ENCODE measurements at places on chromosomes 1 and 21.

GRCh38 chr21:36641346-36641745 is 57.6 kb upstream of the SIM2 start:
- no peaks in the 10 kb centered on the region for H3K36me3 ChIP-seq
- H3K27me3 ChIP-seq, result peaks cover 54% of the 10 kb centered on the region
- DNase-seq, result no peak
- H3K4me1 ChIP-seq, result no peaks in the 10 kb centered on the region

DNA sequence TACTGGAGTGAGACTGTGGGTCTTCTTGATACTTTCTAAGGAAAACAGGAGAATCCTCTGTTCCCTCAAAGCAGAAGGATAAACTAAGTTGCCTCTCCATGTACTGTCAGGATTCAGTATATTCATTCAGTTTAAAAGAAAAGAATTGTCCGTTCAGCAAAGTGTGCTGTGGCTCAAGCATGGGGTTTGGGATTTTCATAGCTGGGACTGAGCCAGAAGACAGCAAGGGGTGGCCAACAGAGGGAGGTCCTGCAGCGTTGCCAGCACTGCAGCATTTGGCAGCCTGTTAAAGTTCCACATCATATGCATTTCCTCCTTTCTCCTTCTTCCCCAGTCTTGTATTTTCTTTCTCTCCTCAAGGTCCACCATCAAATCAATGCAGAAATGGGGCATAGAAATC is 75.1 kb downstream of the DTL start:
- H3K27ac ChIP-seq, result no peak overlapping the region
- no peak overlapping the region for H3K4me3 ChIP-seq
- DNase-seq, result no peak
- no peaks in the 10 kb centered on the region for H3K4me1 ChIP-seq

DNA sequence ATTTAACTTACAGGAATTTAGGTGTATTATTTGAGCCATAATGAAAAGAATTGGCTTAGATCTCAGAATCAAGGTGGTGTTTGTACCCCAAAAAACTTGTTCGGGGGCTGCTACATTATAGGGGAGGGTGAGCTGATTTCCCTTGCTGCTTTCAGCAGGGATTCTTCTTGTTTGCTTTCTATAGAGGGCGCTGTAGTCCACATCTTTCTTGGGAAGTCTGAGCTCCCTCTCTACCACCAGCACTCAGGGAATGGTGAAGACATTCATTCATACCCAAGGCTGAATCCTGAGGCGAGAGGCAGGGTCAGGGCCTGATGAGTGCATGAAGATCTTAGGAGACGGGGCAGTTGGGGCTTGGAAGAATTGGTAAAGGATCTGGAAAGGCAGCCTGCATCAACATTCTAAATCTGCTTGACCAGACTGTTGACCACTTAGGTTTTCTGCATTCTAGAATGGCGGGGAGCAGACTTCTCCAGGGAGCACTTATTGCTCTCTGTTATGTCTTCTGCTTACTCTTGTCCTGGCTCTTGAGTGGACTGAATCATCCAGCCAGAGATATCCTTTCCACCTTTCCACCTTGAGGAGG is 18.9 kb downstream of the SPATA46 start:
- peaks cover 3% of the 10 kb centered on the region for H3K36me3 ChIP-seq
- no peak overlapping the region for H3K4me3 ChIP-seq
- H3K4me1 ChIP-seq, result no peaks in the 10 kb centered on the region
- H3K27me3 ChIP-seq, result peaks cover 47% of the 10 kb centered on the region
- no peak overlapping the region for H3K27ac ChIP-seq
- no peak for DNase-seq

DNA sequence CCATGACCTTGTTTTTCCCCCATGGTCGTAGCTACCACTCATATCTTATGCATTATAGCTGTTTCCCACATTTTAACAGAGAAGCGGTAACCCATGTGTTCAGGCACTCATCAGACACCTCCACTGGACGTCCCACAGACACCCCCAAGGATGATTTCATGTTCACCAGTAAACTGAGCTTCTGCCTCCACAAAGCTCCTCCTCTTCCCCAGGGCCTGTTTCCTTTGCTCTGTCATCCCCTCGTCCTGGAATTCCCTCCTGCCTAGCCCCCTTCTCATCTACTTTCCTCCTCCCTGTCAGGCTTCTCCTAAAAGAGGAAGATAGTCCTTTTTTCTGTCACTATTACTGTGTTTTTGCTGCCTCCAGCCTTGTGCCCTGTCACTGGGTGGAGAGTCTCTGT is 111.2 kb downstream of the OMA1 start:
- H3K27ac ChIP-seq, result no peak overlapping the region
- H3K4me3 ChIP-seq, result no peak overlapping the region
- H3K36me3 ChIP-seq, result no peaks in the 10 kb centered on the region
- no peak for DNase-seq
- H3K27me3 ChIP-seq, result no peaks in the 10 kb centered on the region

- peak overlapping the region; percentile 32 for H3K27ac ChIP-seq
- no peak for DNase-seq
- H3K36me3 ChIP-seq, result peaks cover 38% of the 10 kb centered on the region
- peaks cover 35% of the 10 kb centered on the region for H3K4me1 ChIP-seq
- no peak overlapping the region for H3K4me3 ChIP-seq
- H3K27me3 ChIP-seq, result no peaks in the 10 kb centered on the region
These were observed 16.0 kb downstream of the ADSS2 start for GRCh38 chr1:244435562-244436205.

DNA sequence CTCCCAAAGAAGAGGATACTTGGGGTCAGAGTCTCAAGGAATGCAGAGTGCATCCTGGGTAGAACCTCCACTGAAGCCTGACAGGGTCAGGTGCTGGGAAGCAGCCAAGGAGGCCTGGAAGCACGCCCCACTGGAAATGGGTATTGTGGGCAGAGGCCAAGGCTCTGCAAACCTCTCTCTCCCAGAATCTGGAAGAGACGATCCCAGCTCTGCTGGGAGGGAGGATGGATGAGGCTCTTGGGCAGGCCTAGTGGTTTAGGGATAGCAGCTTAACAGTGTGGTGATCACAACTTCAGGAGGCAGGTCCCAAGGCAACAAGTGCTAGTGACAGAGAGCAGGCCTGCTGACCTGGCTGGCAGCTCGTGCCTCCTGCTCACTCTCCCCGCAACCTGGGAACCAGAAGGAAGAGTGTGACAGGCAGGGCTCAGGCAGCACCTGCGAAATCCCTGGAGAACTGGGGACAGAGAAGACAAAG is 641.0 kb downstream of the PLPP3 start:
- peaks cover 3% of the 10 kb centered on the region for H3K36me3 ChIP-seq
- no peaks in the 10 kb centered on the region for H3K27me3 ChIP-seq
- H3K27ac ChIP-seq, result no peak overlapping the region
- H3K4me1 ChIP-seq, result no peaks in the 10 kb centered on the region

GRCh38 chr1:17196496-17197185 is 8.3 kb upstream of the PADI1 start:
- H3K4me3 ChIP-seq, result no peak overlapping the region
- H3K27ac ChIP-seq, result no peak overlapping the region
- no peak for DNase-seq
- H3K36me3 ChIP-seq, result no peaks in the 10 kb centered on the region
- H3K4me1 ChIP-seq, result peaks cover 7% of the 10 kb centered on the region

- H3K4me3 ChIP-seq, result no peak overlapping the region
- peak overlapping the region; percentile 26 for H3K27ac ChIP-seq
- H3K27me3 ChIP-seq, result no peaks in the 10 kb centered on the region
These were observed 251.6 kb downstream of the AKT3 start for GRCh38 chr1:243598433-243598832.

DNA sequence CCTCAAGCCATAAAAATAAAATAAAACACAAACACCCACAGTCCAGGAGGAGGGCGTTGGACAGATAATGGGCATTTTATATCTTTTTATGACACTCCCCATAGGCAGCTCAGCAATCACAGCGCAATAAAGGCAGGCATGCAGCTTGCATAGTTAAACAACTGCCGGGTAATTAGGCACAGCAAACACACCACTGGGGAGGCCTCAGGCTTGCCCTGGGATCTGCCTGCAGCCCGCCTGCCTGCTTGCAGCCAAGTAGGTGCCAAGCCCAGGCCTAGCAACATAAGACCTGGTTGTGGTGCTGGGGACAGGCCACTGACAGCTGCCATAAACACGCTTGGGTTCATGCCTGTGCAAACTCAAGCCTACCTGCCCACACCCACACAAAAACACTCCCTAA is 54.2 kb downstream of the DMAP1 start:
- H3K36me3 ChIP-seq, result no peaks in the 10 kb centered on the region
- peaks cover 10% of the 10 kb centered on the region for H3K4me1 ChIP-seq
- H3K27me3 ChIP-seq, result no peaks in the 10 kb centered on the region

- peaks cover 16% of the 10 kb centered on the region for H3K4me1 ChIP-seq
- H3K27ac ChIP-seq, result no peak overlapping the region
- no peaks in the 10 kb centered on the region for H3K27me3 ChIP-seq
- peaks cover 12% of the 10 kb centered on the region for H3K36me3 ChIP-seq
- H3K4me3 ChIP-seq, result no peak overlapping the region
- no peak for DNase-seq
These were observed 4.2 kb downstream of the ELAPOR1 start for GRCh38 chr1:109118089-109118488.

GRCh38 chr21:45629046-45629981 is 14.2 kb upstream of the PCBP3 start:
- peaks cover 47% of the 10 kb centered on the region for H3K27me3 ChIP-seq
- no peak overlapping the region for H3K27ac ChIP-seq
- no peak overlapping the region for H3K4me3 ChIP-seq
- no peaks in the 10 kb centered on the region for H3K4me1 ChIP-seq

- H3K4me3 ChIP-seq, result no peak overlapping the region
- H3K27me3 ChIP-seq, result no peaks in the 10 kb centered on the region
- H3K36me3 ChIP-seq, result peaks cover 23% of the 10 kb centered on the region
- H3K4me1 ChIP-seq, result no peaks in the 10 kb centered on the region
- H3K27ac ChIP-seq, result no peak overlapping the region
These were observed 52.2 kb downstream of the ZBTB40 start for GRCh38 chr1:22503721-22504410.

GRCh38 chr1:40291293-40291692 is 25.8 kb downstream of the COL9A2 start:
- H3K27ac ChIP-seq, result peak overlapping the region; percentile 50
- no peak overlapping the region for H3K4me3 ChIP-seq
- DNase-seq, result no peak
- peaks cover 50% of the 10 kb centered on the region for H3K36me3 ChIP-seq

DNA sequence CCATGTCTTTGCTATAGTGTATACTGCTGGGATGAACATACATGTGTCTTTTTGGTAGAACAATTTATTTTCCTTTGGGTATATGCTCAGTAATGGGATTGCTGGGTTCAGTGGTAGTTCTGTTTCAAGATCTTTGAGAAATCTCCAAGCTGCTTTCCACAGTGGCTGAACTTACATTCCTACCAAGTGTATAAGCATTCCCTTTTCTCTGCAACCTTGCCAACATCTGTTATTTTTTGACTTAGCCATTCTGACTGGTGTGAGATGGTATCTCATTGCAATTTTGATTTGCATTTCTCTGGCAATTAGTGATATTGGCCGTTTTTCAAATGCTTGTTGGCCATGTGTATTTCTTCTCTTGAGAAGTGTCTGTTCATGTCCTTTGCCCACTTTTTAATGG is 37.5 kb upstream of the ANGPTL1 start:
- no peak for DNase-seq
- H3K4me3 ChIP-seq, result no peak overlapping the region
- H3K27ac ChIP-seq, result no peak overlapping the region

- peak within 1 kb of the TSS; percentile 90 for H3K27ac ChIP-seq
- H3K4me3 ChIP-seq, result peak within 1 kb of the TSS; percentile 91
- H3K4me1 ChIP-seq, result peaks cover 59% of the 10 kb centered on the region
- no peaks in the 10 kb centered on the region for H3K27me3 ChIP-seq
- H3K36me3 ChIP-seq, result peaks cover 26% of the 10 kb centered on the region
These were observed at the start of gene ADSS2 for GRCh38 chr1:244451539-244451950. Gene ADSS2 (minus strand): TSS chr1:244451909. CDS start chr1:244451817, 92 bp downstream.

GRCh38 chr1:166839600-166840308 is 479 bp downstream of the POGK start:
- no peaks in the 10 kb centered on the region for H3K27me3 ChIP-seq
- DNase-seq, result peak; percentile 33
- peak overlapping the region; percentile 85 for H3K4me3 ChIP-seq
- peak overlapping the region; percentile 29 for H3K27ac ChIP-seq
- H3K36me3 ChIP-seq, result peaks cover 25% of the 10 kb centered on the region
- H3K4me1 ChIP-seq, result peaks cover 52% of the 10 kb centered on the region

DNA sequence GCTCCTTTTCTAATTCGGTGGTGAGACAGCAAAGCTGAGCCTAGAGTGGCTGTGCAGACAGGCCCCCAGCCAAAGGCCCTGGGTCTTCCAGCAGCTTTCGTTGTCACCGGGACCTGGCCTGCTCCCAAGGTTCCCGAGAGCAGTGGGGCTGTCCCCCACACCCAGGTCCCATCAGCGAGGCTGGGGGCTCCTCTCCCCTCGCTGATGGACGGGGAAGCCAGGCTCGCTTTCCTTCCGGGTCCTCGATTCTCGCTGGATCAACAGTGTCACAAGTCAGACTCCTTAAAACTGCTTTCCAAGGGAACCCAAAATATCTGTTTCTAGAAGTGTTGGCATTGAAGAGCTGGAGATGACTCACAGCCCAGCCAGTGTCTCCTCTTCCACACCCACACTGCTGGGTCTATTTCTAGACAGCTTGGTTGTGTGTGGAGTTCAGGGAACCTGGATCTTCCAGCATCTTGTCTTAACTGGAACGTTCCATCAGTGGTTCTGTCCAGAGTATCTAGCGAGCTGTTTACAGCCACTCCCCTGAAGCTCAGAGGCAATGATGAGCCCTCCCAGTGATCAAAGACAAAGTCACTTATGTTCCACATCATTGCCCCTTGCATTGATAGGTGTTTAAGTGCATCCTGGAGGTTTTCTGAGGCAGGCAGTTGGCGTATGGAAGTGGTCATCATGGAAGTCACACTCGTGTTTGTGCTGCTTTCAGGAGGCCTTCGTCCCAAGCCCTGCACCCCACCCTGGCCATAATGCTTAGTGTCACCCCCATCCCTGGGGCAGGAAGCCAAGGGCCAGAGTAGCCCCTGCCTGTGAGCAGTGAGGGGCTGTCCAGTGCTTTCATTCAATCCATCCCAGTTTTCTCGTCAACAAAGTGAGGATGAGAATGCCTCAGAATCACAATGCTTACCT is 35.2 kb downstream of the RRP1 start:
- DNase-seq, result no peak
- H3K36me3 ChIP-seq, result peaks cover 1% of the 10 kb centered on the region
- no peak overlapping the region for H3K27ac ChIP-seq
- H3K27me3 ChIP-seq, result peaks cover 13% of the 10 kb centered on the region

DNA sequence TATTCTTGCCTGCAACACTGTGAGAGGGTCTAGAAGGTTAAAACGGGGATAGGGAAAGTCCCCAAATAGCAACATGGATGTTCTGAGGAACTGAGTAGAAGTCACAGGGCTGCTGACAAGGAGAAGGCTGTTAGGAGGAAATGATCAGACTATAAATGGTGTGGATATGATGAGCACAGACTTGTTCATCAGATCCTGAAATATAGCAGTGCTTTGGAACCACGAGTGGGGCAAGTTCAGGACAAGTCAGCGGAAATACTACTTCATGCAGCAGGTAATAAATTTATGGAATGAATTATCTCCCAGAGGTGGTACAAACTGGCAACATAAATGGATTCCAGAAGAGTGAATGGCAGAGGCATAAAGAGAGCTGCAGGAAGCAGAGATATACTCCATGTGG is 3.2 kb upstream of the KIAA0040 start:
- H3K4me3 ChIP-seq, result no peak overlapping the region
- H3K27ac ChIP-seq, result no peak overlapping the region
- H3K27me3 ChIP-seq, result no peaks in the 10 kb centered on the region
- DNase-seq, result no peak
- peaks cover 1% of the 10 kb centered on the region for H3K36me3 ChIP-seq

GRCh38 chr1:223887747-223888418 is 42.1 kb upstream of the TP53BP2 start:
- H3K36me3 ChIP-seq, result peaks cover 2% of the 10 kb centered on the region
- no peaks in the 10 kb centered on the region for H3K27me3 ChIP-seq
- no peak overlapping the region for H3K4me3 ChIP-seq
